ENCODE measurements at places on chromosomes 1 and 21.

DNA sequence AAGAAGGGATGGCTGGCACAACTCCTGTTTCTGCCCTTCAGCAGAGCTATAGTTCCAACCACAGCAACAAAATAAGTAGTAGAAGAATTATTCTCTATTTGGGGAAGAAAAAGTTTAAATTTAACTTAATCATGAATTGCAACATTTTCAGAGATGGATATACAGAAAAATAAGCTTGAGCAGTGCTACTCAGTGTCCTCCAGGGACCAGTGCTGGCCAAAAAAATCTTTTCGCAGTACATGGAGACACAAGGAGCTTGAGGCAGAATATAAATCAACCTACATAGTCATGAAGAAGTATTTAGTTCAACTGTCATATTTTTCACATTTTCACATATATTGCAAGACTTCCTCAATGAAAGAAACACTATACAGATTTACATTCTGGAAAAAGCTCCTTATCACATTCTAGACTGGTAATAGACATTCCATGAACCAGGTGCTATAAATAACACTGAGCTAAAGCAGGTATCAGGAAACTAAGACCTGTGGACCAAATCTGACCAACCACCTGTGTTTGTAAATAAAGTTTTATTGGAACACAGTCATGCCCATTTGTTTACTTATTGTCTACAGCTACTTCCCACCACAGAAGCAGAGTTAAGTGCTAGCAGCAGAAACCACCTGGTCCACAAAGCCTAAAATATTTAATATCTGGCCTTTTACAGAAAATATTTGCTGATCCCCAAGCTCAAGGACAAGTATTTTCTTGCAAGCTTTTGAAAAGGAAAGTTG is 101.9 kb downstream of the RGS21 start:
- DNase-seq: no peak

GRCh38 chr1:236836157-236836556 is 41.1 kb downstream of the MTR start:
- no peak for DNase-seq

- DNase-seq: no peak
These were observed at the start of gene FAM163A for GRCh38 chr1:179742717-179743678. Gene FAM163A, plus strand, starts transcription at chr1:179743291. Its CDS starts 69,807 bp downstream, at chr1:179813098.

GRCh38 chr1:147515045-147515869 is 26.0 kb upstream of the BCL9 start:
- no peak for DNase-seq

DNA sequence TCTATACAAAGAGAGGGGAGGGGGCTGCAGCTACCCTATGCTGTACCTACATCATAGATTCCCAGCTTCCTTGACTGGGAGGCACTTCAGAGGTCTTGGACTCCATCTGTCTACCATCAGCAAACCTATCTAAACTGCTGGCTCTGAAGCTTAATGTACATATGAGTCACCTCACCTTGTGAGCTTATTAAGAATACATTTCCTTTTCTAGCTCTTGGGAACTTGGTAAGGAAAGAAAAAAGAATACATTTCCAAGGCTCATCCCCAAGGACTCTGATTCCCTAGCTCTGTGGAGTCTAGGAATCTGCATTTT is 50.0 kb upstream of the PRELP start:
- DNase-seq: no peak

GRCh38 chr1:65939191-65939590 is 146.5 kb downstream of the PDE4B start:
- DNase-seq: no peak

- no peak for DNase-seq
These were observed 42.0 kb upstream of the MTF1 start for GRCh38 chr1:37901191-37901892.

GRCh38 chr1:32876341-32877210 is 5.9 kb upstream of the FNDC5 start:
- no peak for DNase-seq

GRCh38 chr1:89908273-89908671 is 86.6 kb upstream of the ZNF326 start:
- DNase-seq: no peak

- DNase-seq: peak; percentile 17
These were observed 1.5 kb downstream of the GADD45A start for GRCh38 chr1:67686267-67687197.

- no peak for DNase-seq
These were observed 44.9 kb upstream of the APOBEC4 start for GRCh38 chr1:183697814-183698590.

DNA sequence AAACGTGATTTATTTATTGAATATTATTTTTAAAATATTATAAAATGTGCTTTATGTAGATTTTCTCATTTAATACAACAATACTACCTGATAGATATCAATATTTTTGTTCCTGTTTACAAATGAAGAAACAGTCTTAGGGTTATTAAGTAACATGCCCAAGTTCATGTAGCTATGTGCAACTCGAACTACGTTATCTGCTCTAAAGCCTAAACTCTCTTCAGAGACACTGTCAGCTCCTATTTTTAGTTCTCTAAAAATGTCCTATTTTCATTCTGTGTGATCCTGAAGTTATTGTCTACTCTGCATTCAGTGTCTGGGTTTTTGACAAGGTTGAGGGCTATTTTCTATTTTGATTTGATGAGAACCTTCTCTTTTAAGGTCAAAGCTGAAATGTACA is 550.1 kb upstream of the B3GALT2 start:
- no peak for DNase-seq

DNA sequence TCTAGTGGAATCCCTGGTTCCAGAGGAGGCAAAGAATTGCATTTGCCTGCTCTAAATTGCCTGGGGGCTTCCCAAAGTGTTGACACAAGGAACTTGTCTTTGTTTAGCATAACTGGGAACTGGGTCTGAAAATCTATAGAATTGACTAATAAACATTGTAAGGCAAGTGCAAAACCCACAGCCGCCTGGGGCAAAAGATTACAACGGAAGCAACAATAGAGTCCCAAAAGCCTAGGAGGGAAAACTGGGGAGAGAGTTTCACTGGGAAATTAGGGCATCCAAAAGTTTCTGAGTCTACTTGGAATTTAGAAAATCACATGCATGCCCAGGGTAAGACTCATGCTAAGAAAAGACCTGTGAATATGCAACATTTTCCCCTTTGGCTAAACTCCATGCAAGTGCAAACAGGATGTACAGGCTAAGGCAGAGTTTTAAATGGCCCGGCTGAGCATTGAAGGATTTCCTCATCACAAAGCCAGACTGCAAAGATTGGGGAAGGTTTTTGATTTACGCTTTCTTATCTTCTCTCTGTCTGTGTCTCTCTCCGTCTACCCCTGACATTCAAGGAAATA is 725.3 kb upstream of the NCAM2 start:
- no peak for DNase-seq

GRCh38 chr1:220701974-220702373 is 11.8 kb downstream of the C1orf115 start:
- DNase-seq: no peak

DNA sequence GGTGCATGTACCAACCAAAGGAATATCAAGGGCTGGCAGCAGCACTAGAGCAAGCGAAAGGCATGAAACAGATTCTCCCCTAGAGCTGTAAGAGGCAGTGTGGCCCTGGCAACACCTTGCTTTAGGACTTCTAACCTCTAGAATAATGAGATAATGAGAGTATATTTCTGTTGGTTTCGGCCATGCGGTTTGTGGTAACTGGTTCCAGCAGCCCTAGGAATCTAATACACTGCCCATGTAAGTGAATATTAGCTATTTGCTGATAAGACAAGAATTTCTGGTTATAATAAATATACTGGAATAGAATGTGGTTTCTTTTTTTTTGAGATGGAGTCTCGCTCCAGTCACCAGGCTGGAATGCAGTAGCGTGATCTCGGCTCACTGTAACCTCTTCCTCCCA is 199.4 kb downstream of the GABPA start:
- no peak for DNase-seq

- DNase-seq: no peak
These were observed 16.2 kb upstream of the PPIE start for GRCh38 chr1:39722495-39722894.

DNA sequence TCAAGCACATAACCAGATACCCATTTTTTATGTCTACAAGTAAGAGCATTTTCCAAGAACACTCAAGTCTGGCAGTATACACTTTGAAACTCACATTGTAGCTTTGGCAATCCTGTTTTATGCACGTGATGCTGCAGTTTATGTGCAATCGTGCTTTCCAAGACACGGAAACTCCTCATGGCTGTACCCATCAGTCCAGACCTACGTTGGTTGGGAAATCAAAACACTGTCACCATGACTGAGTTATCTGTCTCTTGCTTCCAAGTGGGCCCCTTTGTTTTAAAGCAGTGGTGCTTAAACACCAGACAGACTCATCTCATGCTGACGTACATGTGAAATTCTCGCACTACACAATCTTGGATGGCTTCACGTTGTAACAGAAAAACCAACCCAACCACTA is 192.8 kb downstream of the LTN1 start:
- DNase-seq: no peak

GRCh38 chr1:224067621-224068457 is 46.1 kb upstream of the FBXO28 start:
- DNase-seq: no peak

DNA sequence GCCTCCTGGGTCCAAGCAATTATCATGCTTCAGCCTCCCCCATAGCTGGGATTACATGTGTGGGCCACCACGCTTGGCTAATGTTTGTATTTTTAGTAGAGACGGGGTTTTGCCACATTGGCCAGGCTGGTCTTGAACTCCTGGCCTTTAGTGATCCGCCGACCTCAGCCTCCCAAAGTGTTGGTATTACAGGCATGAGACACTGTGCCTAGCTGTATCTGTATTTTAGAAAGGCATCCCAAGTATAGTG is 69.3 kb downstream of the NKAIN1 start:
- DNase-seq: no peak

DNA sequence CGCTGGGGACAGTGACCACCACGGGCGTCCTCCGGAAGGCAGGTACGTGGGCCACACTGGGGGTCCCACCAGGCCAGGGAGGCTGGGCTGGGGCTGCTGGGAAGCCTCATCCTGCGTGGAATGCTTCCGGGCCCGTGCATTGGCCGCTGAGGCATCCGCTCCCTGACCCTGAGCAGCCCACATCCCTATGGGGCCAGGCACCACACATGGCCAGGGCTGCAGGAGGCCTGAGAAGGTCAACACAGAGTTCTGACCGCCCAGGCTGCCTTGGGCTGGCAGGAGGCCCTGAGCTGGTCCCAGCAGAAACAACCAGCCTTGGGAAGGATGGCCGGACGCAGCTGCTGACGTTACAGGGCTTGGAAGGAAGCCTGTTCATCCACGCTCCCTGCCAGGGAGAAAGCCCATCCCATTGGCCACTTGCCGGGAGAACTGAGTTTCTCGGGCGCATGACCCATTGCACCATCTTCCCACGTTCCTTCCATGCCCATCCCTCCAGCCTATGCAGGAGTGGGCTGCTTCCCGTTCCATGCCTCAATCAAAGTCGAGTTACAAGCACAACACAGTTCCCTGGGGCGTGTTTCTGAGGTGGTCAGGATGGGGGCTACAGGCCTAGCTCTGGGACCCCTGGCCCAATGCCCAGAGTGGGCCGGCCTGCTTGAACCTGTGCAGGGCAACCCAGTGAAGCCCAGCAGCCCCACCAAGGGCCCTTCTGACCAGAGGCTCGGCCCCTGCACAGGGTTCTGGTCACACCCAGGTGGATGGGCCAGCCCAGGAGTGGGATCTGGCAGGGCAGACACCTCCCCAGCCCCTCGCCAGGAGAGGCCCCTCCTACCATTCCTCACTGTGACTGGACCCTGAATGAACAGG is 31.7 kb downstream of the TRIM11 start:
- DNase-seq: no peak

DNA sequence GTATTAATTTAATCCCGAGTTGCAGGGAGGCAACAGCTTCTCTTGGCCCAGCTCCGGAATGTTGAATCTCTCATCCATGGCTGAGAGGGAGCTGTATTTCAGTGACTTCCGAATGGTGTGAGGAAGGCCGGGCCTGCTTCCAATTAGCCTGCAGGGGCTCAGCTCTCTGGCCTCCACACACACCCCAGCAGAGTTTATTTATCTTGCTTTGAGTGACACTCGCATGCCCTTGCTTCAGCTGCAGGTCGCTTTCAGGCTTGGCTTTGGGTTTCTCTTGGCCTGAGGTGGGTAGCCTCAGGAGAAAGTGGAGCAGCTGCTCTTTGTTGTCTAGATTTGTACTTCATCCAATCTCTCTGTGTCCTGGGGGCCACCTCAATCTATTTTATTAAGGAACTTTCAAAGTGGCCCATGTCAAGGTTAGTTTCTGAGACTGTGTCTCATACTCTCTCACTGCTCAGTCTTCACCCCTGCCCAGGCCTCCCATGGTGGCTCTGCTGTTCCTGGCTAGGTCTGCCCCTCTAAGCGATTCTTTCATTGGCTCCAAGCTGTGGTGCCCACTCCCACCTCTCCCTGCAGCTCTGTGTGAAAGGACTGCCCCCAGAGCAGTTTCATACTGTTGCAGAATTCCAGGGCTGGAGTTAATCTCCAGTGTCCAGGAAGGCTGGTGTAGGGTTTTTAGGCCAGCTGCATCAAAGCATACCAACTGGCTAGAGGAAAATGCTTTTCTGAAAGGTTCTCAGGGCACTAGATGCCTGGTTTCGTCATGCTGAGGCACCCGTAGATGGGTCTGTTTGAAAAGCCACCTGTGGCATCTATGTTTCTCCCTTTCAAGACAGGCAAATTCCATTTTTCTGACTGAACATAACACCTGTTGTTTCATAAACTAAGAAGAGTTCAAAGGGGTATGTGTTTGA is 153.5 kb downstream of the PLXNA2 start:
- DNase-seq: no peak

- DNase-seq: no peak
These were observed 82.0 kb downstream of the UBE4B start for GRCh38 chr1:10114746-10115145.

DNA sequence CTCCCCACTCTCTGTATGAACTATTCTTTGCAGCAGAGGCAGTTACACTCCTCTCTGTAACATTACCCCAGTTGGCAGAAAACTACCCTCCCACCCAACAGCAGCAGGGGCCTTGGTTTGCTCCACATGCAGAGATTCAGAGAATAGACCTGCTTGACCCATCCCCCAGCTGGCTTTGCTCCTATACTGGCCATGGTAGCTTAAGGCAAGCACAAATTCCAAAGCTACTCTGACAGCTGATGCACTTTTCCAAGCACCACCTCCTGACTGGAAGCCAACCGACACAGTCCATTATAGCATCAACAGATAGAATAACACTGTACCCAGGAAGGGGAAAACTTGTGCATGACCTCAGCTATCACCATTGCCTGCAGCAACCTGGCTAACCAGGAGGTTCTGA is 846.5 kb upstream of the NCAM2 start:
- no peak for DNase-seq
